ENCODE measurements at places on chromosomes 7 and 10. TPM values are rescaled to one million over a fixed set of nuclear protein-coding genes. Genes with fewer than 3 reads are reported as not detected.

GRCh38 chr10:11631890-11632587 lies 20.6 kb upstream of the USP6NL start:
- DNase-seq: no peak

- DNase-seq: peak; percentile 12
Measured at GRCh38 chr10:22053048-22053447, 49.5 kb upstream of the DNAJC1 start.

GRCh38 chr7:13077466-13077865 lies 390.0 kb downstream of the ARL4A start:
- no peak for DNase-seq

- DNase-seq: no peak
Measured at GRCh38 chr7:116726713-116727431, 54.9 kb downstream of the MET start.

GRCh38 chr7:124943472-124943871 lies 13.8 kb upstream of the POT1 start:
- DNase-seq: no peak

GRCh38 chr7:54116956-54117355 lies 425.2 kb upstream of the VSTM2A start:
- DNase-seq: no peak

DNA sequence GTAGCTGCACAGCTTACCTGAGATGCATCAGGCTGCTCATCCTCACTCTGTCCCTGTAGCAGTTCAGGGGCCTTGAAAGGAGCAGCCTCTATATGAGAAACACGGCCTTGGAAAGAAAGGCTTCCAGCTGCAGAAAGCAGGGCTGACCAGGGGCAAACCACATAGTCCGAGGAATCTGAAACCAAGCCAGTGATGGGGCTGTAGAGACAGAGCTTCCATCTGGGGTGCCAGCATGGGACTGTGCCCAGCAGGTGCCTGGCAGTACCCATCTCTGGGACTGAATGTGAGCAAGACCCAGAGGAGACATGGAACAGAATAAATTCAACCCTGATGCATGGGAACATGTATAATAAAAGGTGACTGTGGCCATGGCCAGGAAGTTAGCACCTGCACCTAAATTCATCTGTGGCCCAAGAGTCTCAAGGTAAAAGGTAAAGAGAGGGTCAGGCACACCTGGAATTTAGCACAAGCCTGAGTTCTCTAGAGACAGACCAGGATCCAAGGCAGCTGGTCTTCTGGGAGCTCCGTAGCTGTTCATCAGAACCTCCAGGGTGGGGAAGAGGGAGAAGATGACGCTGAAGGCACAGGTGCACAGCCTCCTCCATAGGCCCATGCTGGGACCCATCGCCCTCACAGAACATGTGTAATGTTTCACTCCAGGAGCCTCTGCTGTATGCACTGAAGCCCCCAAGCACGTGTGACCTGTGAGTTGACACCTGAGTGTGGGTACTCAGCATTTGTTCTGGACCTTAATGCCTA lies 25.3 kb downstream of the FRMPD2 start:
- no peak for DNase-seq

- DNase-seq: peak; percentile 77
Measured at GRCh38 chr10:31947144-31947926, 18.7 kb upstream of the ARHGAP12 start.

DNA sequence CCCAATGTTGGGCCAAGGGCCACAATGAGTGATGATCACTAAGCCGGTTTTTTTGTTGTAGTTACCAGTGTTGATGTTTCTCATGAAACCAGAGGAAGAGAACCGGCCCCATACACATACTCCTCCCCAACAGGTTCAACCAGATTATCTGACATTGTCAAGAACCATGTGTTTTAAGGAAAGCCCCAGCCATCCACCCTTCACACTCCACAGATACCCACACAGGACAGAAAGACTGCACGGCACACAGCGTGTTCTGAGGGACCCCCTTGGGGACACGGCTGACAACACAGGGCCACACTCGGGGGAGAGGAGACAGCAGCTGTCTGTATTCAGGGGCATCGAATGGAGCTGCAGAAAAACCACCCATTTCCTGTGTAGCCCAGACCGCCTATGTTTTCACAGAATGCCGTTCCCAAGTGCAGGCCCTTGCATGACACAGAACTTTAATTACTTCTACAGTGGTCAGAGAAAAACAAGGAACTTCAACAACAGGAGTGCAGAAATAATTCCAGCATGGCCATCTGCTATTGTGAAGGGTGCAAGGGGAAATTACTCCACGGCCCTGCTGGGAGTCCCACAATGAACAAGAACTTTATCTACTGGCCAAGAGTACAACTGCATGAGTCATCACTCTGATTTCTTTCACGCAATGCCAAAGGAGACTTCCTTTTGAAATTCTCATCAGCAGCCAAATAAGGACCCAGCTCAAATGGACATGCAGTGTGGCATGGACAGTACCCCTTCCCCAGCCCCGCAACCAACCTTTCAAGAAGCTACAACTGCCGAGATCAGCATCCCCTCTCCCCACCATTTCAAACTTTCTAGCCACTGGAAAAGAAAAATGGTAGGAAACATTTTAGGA lies 2.3 kb downstream of the KLF6 start:
- peak; percentile 92 for DNase-seq

DNA sequence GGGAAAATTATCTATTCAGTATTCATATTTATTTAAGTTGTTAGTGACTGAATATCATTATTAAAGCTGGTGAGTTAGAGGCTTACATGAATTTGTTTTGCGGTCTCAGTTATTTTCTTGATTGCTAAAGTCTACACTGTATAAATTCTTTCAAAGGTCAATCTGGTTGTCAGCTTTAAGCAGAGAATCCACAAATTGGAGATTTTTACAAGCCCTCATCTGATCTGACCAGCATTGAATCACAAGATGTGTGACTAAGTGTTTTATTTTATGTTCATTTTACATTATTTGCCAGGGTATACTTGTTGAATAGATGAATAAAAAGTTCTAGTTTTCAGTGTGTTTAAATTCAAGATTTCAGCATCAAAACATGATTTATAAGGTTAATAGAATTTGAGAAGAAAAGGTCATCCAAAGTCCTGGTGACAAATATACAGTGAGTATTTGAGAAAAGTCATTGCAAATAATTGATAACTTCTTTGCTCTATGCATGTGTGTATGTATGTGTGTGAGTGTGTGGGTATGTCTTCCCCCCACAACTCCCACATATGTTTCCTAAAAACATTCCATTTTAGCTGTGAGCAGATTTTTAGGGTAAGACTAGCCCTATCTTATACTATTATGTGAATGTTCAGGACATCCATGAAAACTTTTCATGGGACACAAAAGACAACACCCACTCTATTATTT lies 4.4 kb downstream of the SEMA3A start:
- peak; percentile 39 for DNase-seq

GRCh38 chr7:151838861-151839381 lies 38.0 kb downstream of the PRKAG2 start:
- DNase-seq: no peak

DNA sequence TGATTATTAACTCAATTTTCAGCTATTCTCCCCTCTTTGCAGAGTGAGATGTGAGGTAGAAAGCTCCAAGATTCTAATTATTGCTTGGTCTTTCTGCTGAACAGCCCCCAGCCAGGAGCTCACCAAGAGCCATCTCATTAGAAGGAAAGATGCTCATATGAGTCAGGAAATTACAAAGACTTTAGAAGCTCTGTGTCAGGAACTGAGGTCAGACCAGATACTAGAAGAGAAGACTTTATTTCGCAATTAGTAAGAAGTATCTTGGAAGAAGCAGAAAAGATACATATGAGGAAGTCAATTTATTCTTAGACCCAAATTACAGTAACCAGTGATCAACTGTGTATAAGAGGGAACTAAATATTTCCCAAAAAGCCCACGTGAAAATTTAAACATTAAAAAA lies 626.9 kb downstream of the ZWINT start:
- no peak for DNase-seq

GRCh38 chr10:83819609-83820008 lies 319.7 kb upstream of the GHITM start:
- DNase-seq: no peak

GRCh38 chr7:32536585-32536984 lies 41.3 kb downstream of the AVL9 start:
- DNase-seq: peak; percentile 52

- DNase-seq: no peak
Measured at GRCh38 chr7:94655126-94655847, 646 bp downstream of the SGCE start.

DNA sequence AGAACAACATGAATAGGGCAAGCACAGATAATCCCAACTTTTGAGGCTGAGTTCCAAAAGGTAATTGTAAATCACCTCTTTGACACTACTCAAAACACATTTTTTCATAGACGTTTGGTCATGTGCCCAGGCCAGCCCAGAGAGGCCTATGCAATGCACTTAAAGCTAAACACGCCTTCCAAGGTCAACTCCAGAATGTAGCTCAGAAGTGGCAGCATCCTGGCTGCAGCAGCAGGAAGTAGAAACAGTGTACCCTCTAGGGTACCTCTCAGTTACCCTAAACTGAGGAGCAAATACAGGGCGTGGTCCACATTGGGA lies 58.7 kb downstream of the OSBPL3 start:
- no peak for DNase-seq

DNA sequence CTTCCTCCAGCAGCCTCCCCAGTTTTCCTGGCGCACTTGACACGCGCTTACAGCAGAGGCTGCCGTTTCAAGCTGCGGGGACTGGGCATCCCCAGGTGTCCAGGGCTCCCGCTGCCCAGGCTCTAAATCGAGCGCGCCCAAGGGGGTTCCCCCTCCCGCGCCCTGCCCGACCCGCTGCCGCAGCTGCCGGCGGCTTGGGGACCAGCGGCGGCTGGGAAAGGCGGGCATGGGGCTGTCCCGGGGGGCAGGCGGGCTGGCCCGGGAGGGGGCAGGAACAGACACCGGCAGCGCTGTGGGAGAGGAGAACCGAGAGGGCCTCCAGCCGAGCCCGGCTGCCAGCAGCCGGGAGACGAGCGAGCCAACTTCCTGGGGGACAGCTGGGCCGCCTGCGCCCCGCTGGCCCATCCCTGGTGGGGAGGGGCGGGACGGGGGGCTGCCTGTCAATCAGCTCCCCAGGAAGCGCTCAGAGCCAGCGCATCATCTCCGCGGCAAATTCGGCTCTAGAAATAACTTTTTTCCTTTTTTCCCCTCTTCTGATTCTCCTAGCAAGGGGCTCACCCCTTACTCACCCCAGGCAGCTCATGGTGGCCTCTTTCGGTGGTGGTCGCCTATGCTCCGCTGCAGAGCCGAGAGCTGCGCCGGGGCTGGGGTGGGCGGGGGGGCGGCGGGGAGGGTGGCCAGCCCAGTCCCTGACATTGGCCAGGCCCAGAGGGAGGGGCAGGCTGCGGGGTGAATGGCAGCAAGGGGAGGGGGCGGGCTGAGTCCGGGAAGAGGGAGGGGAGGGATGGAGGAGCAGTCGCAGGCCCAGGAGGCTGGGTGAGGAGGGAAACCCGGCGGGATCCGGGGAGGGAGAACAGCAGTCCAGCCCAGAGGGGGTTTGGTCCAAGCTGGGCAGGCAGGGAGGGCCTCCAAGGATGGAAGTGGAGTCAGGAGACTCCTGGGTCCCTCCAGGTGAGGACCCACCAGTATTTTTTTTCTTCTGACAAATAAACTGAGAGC lies 14.7 kb downstream of the GRID2IP start:
- no peak for DNase-seq

The LARP4B gene
- 60.6 TPM for total RNA-seq

The TFEC gene
- not detected for total RNA-seq

The HMX2 gene
- total RNA-seq: not detected

The C10orf90 gene
- total RNA-seq: not detected

The VKORC1L1 gene
- 12.0 TPM for total RNA-seq

The OR9A4 gene
- not detected for total RNA-seq

The SPRN gene
- total RNA-seq: not detected

The BLNK gene
- 0.08 TPM for total RNA-seq

All from HT-29 (cell line).